ENCODE measurements at places on chromosomes 6 and 20. TPM values are rescaled to one million over a fixed set of nuclear protein-coding genes. Genes with fewer than 3 reads are reported as not detected.

CGA gene
- total RNA-seq = not detected

PROCR gene
- total RNA-seq = 60.6 TPM

PBOV1 gene
- total RNA-seq = not detected

KCNK15 gene
- total RNA-seq = 6.8 TPM

SAMD5 gene
- 2.8 TPM for total RNA-seq

CCN5 gene
- 21.1 TPM for total RNA-seq

SFTA2 gene
- total RNA-seq = not detected

CPNE5 gene
- total RNA-seq = 0.76 TPM

NOX3 gene
- not detected for total RNA-seq

HS3ST5 gene
- total RNA-seq = not detected

SEL1L2 gene
- not detected for total RNA-seq

FGD2 gene
- total RNA-seq = not detected

ZC2HC1B gene
- total RNA-seq = 0.26 TPM

Data from articular chondrocyte of knee joint (primary cell).